ENCODE measurements at places on chromosomes 7 and 10.
A peak's percentile ranks its signal among the peaks of the same experiment; 100 is the strongest.

- no peak for DNase-seq
Measured at GRCh38 chr10:5565671-5566581, 41.2 kb downstream of the CALML3 start.

DNA sequence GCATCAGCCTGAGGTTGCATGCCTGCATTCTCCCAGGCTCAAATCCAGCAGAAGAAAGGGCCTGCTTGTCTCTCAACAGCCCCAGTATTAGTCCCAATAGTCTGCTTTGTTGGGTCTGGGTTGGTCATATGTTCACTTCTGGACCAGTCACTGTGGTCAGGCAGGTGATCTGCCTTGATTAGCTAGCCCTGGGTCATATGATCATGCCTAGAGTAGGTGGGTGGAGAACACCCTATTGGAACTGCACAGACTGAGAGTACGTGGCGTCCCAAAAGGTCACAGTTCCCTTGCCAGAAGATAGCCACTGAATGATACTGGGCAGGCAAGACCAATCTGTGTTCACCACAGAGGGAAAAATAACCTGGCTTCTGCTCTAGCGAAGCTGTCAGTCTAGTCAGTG lies 80.1 kb downstream of the SH2D4B start:
- no peak for DNase-seq

GRCh38 chr10:88456730-88457129 lies 126.4 kb downstream of the RNLS start:
- no peak for DNase-seq

- no peak for DNase-seq
Measured at GRCh38 chr7:155298288-155298833, 683 bp downstream of the INSIG1 start.

DNA sequence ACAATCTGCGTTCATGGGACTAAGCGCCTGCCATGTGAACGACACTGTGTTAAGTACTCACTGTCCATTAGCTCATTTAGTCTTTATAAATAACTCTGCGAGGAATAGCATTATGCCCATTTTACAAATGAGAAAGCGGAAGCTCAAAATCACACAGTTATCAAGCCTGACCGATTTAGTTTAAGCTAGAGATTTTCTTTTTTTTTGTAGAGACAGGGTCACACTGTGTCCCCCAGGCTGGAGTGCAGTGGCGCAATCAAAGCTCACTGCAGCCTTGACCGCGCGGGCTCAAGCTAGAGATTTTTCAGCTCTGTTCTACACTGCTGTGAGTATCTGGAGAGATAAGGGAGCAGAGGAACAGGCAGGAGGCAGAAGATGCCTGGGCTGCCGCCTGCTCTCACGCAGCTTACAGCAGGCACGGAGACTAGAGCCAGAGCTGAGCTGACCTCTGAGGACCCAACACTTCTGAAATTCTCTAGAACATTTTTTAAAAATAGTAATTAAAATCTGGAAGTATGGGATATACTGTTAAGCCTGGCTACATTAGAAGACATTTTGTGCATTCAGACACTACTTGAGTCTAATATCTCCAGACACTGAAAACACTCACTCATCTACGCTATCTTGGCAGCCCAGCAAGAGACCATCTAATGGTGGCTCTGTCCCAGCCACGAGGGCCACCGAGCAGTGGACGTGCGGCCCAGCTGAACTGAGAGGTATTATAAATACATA lies 38.7 kb downstream of the GNA12 start:
- DNase-seq, result no peak

DNA sequence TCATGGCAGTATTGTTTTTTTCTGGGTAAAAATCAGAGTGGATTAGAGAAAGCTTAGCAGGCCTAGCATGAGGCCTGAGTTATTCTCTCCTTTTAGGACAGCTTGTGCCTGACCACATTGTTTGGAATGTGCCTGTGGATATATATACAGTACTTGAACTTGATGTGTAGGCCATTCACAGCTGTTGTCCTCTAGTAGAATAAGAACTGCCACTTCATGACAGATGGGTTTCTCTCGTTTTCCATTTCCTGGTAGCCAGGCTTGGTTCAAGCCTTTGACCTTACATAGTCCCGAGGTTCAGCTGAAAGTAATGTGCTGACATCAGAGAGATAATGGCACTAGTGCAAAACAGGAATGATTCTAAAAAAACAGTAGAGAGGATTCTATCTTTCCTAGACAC lies 473.9 kb downstream of the AUTS2 start:
- DNase-seq, result no peak

- no peak for DNase-seq
Measured at GRCh38 chr7:127760436-127761031, 108.5 kb downstream of the SND1 start.

- DNase-seq, result no peak
Measured at GRCh38 chr10:565676-566075, 123.8 kb downstream of the DIP2C start.

DNA sequence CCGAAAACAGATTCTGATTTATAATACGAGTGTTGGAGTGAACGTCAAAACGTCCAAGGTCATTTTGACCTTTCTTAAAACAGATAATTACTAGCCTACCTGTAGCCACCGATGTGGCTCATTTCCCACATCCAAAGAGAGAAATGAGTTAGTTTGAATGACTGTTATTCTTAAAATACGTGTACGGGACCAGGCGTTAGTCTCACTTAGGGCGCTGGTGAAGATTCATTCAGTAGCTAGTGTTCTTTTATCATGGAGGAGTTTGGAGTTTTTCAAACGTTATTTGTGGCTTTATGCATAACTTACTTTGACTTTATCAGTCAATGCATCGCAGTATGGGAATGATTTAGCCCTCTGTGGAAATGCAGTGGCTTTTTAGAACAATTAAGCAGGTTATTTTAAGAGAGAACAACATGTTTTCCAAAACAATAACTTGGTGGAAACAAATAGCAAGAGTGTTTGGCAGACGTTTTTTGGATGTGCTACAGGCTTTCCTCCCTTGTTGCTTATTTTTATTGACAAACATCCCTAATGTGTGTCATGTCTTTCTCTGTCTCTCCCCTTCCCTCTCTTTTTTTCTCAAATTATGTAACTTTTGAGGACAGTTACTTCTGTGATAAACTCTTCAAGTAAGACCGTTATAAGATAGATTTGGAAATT lies 1.6 kb downstream of the BICC1 start:
- DNase-seq, result no peak

GRCh38 chr7:30968747-30969603 lies 5.2 kb downstream of the GHRHR start:
- DNase-seq, result peak; percentile 18

DNA sequence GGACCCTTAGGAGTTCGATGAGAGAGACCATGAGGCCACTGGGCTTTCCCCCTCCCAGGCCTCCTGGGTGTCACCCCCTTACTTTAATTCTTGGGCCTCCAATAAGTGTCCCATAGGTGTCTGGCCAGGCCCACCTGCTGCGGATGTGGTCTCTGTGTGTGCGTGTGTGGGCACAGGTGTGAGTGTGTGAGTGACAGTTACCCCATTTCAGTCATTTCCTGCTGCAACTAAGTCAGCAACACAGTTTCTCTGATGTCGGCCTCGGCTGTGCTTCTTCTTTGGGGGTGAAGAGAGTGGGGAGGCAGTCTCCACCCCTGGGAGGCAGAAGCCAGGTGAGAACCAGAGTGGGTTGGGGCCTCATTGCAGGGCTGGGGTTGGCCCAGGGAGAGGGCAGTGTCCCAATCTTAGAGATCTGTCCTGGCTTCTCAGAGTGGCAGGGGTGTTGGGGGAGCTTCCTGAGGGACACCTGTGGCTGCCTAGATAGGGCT lies 1.5 kb downstream of the PVRIG start:
- DNase-seq, result peak; percentile 81

DNA sequence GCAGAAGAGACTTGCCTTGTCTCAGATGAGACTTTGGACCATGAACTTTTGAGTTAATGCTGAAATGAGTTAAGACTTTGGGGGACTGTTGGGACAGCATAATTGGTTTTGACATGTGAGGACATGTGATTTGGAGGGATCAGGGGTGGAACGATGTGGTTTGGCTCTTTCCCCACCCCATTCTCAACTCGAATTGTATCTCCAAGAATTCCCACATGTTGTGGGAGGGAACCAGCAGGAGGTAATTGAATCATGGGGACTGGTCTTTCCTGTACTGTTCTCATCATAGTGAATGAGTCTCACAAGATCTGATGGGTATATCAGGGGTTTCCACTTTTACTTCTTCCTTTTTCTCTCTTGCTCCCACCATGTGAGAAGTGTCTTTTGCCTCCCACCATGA lies 229.7 kb upstream of the KCND2 start:
- no peak for DNase-seq

GRCh38 chr10:96491303-96491702 lies 22.4 kb downstream of the TLL2 start:
- DNase-seq, result no peak

GRCh38 chr10:49275896-49276295 lies 23.1 kb upstream of the C10orf71 start:
- no peak for DNase-seq

GRCh38 chr10:18505456-18506118 lies 145.8 kb downstream of the NSUN6 start:
- no peak for DNase-seq

GRCh38 chr7:70237831-70238575 lies 639.7 kb downstream of the AUTS2 start:
- DNase-seq, result peak; percentile 61

DNA sequence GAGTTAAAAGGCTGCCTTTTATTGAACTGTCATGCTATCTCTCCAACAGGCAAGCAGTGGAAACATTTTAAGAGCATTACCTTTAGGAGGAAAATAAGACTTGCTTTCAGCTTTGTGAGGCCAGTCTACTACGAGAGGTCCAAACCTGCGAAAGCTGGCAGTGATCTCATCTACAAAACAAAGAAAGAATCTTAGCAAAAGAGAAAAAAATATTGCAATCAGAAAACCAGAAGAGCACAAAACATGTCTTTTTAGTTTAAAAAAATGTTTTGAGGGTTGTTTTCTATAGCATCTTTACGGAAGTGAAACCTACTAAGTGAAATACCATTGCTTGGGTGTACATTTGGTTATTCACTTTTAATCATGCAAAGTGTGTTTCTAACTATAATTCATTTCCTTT lies 147.9 kb downstream of the CPEB3 start:
- peak; percentile 35 for DNase-seq

- no peak for DNase-seq
Measured at GRCh38 chr7:139813151-139813550, 15.9 kb upstream of the TBXAS1 start.
